ENCODE measurements at places on chromosomes 13 and 19.
A peak's percentile ranks its signal among the peaks of the same experiment; 100 is the strongest.

DNA sequence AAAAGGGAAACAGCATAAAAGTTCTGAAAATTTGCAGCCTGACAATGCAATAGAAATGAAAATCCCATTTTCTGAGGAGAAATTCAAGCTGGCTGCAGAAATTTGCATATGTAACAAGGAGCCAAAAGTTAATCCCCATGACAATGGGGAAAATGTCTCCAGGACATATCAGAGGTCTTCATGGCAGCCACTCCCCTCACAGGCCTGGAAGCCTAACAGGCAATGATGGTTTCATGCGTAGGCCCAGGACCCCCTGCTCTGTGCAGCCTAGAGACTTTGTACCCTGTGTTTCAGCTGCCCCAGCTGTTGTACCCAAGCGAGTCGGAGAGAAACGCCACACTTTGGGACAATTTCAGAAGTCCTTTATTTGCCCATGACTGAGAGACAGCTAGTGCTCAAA is 701.3 kb upstream of the KLHL1 start:
- no peak for DNase-seq

- DNase-seq = no peak
These were observed 27.1 kb upstream of the GAS6 start for GRCh38 chr13:113890774-113891480.

DNA sequence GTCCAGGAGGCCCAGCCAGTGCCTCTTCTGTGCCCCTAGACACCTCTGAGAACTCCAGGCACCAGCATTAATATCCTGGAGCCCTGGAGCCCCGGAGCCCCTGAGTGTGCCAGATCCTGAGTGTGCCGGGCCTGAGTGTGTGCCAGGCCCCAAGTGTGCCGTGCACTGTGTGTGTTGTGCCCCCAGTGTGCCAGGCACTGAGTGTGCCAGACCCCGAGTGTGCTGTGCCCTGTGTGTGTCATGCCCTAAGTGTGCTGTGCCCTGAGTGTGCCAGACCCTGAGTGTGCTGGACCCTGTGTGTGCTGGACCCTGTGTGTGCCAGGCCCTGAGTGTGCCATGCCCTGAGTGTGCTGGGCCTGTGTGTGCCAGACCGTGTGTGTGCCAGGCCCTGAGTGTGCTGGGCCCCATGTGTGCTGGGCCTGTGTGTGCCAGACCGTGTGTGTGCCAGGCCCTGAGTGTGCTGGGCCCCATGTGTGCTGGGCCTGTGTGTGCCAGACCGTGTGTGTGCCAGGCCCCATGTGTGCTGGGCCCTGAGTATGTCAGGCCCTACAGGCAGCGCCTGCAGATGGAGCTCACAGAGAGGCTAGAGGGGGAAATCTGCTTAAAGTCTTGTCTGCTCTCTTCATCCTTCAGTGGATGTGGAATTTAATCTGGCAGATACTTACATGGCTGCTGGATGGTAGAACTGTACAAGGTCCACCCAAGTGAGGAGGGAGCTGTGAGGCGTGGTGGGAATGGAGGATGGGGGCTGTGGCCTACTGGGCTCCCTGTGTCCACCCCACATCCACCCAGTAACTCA is 53.9 kb downstream of the C13orf46 start:
- no peak for DNase-seq

DNA sequence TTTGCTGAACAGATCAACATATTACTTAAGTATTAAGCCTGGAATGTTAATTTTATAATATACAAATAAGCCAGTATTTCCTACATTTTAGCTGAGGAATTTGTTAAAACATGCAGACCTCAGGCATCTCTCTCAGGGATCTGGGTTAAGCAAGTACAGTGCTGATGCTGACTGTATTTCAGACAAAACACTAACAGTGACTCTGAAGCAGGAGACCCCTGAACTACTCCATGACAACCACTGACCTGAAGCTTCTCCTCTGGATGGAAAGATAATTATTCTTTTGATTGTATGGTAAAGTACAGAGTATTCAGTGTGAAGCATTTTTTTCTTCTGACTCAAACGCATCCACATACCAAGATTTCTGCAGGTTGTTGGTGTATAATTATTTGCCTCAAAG is 680.8 kb downstream of the LIG4 start:
- DNase-seq = no peak

- DNase-seq = no peak
These were observed 1075.8 kb downstream of the PCDH9 start for GRCh38 chr13:66154354-66154753.

- peak; percentile 41 for DNase-seq
These were observed at the start of gene CELF5 for GRCh38 chr19:3224346-3225168. Gene CELF5, plus strand, starts transcription at chr19:3224661. Its CDS starts 79 bp downstream, at chr19:3224740.

DNA sequence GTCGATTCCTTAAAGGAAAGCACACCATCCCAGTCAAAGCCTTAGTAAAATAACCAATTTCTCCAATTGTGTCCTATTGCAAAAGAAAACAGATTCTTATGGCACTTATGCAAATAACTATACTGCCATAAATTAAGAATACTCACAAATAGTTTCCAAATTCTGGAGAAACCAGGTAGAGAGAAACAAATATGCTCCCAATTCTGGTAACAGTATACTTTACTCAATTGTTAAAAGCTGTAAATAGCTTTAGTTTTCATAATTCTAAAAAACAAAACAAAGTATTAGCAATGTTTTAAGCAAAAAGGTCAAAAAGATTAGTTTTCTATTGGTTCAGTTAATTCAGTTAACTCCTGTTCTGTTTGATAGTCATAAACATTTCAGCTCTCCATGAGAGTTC is 18.2 kb upstream of the UBAC2 start:
- no peak for DNase-seq
